ENCODE measurements at places on chromosomes 13 and 19.
A peak's percentile ranks its signal among the peaks of the same experiment; 100 is the strongest.

- DNase-seq: no peak
These were observed 5.8 kb downstream of the CBARP start for GRCh38 chr19:1231729-1232637.

DNA sequence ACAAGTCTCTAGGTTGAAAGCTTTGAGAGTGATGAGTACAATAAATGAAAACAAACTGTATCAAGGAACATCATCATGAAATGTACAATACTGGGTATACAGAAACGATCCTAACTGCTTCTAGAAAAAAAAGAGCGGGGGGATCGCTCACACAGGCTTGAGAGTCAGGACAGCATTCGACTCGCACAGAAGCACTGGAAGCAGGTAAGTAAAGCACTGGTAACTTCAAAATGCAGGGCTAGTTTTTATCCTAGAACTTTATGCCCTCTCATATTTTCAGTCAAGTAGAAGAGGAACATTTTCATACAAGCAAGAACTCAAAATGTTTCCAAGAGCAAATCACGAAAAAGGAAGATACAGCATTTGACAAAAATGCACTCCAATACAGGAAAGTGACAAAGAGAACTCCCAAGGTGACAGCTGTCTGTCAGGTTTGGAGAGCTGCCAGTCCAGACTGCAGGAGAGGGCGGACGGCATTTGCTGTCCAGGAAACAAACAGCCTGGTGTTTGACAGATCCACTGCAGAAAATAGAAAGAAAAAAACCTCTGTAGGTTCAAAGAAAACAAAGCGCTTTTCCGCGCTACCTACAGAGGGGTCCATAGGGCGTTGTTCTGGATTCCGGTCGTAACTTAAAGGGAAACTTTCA is 58.2 kb upstream of the XPO4 start:
- DNase-seq: peak; percentile 3

- no peak for DNase-seq
These were observed 19.3 kb upstream of the RAB20 start for GRCh38 chr13:110580800-110581199.

GRCh38 chr19:18903156-18904037 is 7.4 kb upstream of the CERS1 start:
- no peak for DNase-seq

- no peak for DNase-seq
These were observed 38.4 kb downstream of the ACTN4 start for GRCh38 chr19:38685666-38686529.

DNA sequence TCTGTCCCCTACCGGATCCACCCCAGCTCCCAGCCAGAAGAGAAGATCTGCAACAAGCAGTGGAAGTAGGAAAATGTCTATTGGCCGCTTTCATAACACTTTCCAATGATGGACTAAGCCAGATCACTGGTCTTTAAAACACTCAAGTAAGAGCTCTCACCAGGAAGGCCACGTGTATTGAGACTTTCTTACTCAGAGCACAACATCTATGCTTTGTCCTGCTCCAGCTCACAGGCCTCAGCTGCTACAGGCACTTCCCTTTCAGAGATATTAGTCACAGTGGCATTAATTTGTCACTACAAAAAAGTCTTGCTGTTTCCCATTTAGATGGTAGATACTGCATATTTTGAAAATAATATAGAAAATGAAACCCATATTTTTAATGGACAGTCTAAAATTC is 164.2 kb downstream of the ABCC4 start:
- DNase-seq: no peak

DNA sequence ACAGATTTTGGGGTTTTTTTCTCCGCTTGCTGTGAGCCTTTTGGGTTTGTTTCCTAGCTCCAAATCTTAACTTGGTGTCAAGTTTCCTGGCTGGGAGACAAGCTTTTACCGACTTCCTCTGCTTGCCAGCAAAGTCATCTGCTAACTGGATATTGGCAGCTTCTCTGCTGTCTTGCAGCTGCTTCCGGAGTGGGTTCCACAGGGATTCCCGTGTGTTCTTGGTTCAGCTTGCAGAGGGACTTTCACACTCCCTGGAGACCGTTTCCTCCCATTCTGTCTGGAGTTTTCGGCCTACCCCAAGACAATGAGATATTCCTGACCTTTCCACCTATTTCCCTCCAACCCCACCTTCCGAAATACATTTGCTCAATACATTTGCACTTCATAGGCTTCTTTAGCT is 2.2 kb upstream of the COLGALT1 start:
- DNase-seq: no peak

GRCh38 chr19:55109527-55110291 is 7.7 kb downstream of the PPP1R12C start:
- no peak for DNase-seq

DNA sequence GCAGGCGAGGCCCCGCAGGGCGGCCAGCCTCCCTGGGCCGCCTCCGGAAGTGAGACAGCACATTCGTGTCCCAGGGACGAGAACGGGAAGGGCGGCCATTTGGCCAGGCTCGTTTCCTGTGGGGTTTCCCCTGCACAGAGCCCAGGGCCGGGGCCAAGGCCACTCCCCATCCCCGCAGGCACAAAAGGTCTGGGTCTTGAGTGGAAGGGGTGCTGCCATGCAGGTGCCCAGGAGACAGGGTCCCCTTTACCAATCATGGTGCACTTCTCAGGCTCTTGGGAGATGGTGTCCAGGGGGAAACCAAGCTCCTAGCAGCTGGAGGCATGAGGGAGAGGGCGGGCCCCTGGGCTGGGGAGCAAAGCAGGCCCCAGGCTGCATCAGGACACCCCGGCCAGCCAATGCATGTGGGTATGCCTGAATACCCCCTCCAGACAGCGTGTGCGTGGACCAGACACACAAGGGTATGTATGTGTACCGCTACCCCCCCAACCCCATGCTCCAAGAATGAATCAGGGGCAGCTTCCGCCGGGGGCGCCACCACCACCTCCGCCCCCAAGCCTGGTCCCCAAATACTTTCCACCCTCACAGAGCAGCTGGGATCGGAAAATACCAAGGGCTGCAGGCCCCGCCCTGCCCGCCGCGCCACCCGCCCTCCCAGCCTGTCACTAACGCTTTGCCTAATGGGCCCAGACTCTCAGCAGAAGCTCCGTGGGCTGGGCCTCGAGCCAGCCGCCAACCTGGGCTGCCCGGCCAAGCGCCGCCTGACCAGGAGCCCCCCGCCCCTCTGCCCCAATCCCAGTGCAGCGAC is 37.6 kb upstream of the NANOS3 start:
- DNase-seq: no peak

- DNase-seq: no peak
These were observed 17.5 kb upstream of the NANOS3 start for GRCh38 chr19:13859361-13859880.

DNA sequence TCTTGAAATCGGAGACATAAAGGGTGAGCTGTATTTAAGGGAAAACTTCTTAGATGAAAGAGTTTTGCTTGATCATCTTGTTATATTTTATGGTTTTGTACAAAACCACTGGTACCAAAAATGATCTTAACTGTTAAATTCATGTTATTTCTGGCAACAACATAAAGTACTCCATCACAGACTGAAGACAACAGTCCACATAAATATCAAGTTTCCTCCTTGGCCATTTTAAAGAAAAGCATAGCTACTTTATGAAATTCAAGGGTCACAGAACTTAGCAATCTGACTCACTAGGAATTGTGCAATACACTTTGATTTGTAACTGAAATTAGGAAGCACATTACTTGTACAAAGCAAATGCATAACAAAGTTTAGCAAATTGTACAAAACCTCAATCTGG is 66.3 kb downstream of the TBC1D4 start:
- DNase-seq: no peak

GRCh38 chr13:54593504-54593903 is 1564.9 kb downstream of the OLFM4 start:
- no peak for DNase-seq

DNA sequence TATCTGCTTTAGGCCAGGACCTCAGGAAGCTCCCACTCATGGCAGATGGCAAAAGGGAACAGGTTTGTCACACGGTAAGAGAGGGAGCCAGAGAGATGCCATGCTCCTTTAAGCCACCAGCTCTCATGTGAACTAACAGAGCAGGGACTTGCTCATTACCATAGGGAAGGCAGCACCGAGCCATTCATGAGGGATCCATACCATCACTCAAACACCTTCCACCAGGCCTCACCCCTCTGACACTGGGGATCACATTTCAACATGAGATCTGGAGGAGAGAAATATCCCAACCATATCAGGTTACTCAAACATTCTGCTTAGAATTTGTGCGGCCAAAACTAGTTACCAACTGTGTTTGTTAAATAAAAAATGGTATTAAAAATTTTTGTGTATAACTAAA is 427.0 kb downstream of the UQCRFS1 start:
- DNase-seq: no peak

GRCh38 chr19:15372891-15373301 is 6.7 kb downstream of the AKAP8 start:
- DNase-seq: no peak

- DNase-seq: peak; percentile 15
These were observed 473 bp upstream of the ITM2B start for GRCh38 chr13:48232420-48233045.

- no peak for DNase-seq
These were observed 10.7 kb upstream of the GRTP1 start for GRCh38 chr13:113374511-113375175.

- DNase-seq: no peak
These were observed 48.0 kb upstream of the KATNAL1 start for GRCh38 chr13:30355384-30355699.

DNA sequence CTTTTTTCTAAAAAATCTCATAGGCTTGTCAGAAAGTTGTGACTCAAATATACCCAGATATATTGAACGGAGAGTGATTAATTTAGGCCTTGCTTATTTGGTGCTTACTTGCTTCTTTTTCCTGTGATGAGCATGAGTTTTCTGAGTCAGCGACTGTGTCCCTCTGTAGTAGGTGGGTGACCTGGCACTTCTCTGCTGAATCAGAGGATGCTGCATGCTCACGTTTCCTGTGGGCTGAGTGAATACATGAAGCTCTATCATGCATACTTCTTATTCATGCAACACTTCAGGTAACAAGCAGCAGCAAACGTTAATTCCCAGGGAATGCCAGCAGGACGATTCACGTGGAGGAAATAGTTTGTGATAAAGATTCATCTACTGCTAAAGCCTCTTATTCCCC is 245.0 kb downstream of the KLF5 start:
- DNase-seq: no peak

DNA sequence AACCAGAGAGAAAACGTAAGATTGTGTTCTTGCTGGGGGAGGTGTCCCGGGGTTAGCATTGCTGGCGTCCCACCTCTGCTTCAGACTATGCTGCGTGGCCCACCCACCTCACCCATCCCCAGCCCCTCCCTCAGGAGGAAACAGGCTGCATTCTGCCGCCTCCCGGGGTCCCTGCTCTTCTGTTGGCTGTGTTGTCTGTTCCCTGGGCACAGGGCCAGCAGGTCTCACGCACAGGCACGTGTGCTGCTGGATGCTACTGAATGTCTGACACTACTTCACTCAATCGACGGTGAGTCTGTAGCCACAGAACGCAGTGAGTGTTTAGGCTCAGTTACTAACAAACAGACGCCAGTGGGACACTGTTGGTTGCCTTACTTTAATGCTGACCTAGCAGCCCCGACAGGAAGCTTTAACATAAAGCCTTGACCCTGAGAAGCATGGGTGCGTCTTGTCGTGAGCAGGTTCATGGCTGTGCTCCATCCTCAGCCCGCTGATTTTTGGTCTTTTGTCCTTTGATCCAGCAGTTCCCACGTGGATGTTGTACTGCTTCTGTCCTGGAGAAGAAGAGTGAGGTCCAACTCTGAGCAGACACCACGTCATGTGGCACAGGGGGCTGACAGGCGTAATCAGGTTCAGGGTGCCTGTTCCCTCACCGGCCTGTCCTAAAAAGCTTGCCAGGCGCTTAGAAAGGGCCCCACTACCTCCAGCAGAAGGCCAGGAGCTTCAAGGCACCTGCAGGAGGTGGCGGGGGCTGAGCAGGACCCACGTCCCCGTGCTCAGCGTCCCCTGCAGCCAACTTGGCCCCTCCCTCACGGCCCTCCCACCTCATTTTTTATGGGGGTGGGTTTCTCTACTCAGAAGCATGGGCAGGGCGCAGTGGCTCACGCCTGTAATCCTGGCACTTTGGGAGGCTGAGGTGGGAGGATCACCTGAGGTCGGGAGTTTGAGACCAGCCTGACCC is 26.0 kb downstream of the NAXD start:
- DNase-seq: peak; percentile 33

GRCh38 chr13:59447031-59447430 is 716.7 kb downstream of the DIAPH3 start:
- no peak for DNase-seq

DNA sequence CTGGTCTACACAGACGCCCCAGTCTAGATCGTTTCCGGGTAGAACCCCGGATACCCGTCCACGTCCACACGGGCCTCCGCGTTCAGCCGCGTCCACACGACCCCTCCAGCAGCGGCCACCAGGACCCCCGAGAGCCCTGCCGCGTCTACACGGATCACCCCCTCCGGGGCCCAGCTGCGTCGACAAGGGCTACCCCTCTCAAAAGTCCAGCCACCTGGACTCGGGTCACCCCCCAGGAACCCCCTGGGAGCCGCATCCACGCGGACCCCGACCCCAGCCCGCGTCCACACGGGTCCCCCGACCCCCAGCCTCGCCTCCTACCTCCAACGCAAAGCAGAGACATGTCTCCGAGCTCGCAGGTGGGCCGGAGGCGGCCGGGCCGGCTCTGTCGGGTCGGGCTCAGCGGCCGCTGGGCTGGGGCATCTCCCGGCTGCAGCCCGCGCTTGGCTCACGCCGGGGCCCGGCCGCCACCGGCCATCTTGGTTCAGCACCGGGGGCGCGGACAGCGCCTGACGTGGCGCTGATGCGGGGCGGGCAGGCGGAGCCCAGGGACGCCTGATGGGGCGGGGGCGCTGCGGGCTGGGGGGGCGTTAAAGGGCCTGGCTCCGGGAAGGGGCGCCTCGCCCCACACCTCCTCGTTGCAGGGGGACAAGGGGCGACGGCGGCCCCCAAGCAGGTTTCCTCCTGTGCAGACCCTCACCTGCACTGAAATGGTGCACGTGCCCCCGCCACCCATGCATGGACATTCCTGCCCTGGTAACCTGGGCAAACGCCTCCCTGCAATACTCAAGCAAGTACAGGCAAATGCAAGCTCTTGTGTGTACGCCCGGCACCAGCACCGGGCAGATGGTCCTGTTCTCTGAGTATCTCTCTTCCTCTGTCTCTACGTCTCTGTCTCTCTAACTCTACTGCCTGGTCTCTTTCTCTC is at the start of gene UNC13A:
Gene UNC13A (minus strand): TSS at position 498 of the 928 bp plus-strand sequence. CDS start 155 bp downstream, at position 343.
- DNase-seq: peak; percentile 33

DNA sequence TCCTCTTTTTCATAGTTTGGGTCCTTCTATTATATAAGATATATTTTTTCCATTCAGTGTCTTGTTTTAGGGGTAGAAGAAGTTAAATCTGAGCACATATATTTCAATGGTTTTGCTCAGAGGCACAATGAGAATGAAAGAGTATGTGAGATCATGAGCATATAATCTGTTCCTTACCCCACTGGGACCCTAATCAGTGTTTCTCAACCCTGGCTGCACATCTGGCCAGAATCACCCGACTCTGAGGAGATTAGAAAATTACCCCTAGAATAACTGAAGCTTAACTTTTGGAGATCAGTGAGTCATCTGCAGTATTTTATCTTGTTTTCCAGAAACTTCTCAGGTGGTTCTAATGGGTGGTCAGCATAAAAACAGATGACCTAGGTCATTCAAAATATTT is 782 bp downstream of the CYSLTR2 start:
- DNase-seq: no peak
